Stimulated activated CD8-positive, alpha-beta memory T cell treated with anti-CD3 and anti-CD28 coated beads, Interleukin-4, amount 100 ng/mL, for 1 hour (primary cell): ENCODE measurements at places on chromosomes 1 and 21.

DNA sequence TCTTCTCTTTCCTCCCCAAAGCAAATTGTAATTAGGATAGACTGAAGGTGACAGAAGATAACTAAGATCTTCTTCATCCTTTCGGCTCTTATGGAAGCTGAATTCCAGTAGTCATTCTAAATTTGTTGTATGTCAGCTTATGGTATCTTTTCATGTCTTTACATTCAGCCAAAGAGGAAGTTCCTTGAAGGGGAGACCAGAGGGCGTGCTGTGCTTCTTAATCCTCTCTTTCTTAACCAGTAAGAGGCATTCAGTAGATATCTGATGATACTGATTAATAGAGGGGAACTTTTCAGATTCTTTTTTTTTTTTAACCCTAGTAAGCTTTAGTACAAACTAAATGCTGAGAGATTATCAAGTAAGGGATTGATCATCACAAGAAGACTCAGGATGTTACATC is 102.3 kb downstream of the OSBPL9 start:
- no peak for DNase-seq

GRCh38 chr1:207401578-207401977 is 52.5 kb upstream of the CR2 start:
- no peak for DNase-seq

DNA sequence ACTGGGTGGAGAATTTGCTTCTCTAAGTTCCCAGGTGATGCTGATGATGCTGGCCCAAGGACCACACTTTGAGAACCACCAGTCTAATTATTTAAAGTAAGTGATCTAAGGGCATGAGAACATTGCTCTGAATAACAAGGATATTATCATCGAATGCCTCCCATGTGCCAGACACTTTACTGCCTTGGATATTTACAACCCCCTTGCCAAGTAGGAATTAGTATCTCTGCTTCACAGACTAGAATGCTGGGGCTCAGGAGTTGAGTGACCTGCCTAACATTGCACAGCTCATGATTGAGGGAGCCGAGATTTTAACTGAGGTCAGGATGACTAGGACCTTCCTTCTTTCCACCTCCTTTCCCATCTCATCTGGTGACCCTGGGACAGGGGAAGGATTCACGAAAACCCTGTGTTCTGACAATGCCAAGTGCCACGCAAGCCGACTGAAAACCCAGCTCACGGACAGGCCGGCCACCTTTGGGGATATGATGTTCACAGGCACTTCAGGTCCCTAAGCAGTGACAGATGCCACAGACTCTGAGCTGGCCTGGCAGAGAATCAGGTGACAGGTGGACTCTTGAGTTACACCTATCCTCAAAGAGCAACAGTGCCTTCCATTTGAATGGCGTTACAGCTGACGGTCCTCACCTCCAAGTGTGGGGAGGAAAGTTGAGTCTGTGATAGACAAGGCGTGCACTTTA is 230.7 kb downstream of the TOMM20 start:
- no peak for DNase-seq

DNA sequence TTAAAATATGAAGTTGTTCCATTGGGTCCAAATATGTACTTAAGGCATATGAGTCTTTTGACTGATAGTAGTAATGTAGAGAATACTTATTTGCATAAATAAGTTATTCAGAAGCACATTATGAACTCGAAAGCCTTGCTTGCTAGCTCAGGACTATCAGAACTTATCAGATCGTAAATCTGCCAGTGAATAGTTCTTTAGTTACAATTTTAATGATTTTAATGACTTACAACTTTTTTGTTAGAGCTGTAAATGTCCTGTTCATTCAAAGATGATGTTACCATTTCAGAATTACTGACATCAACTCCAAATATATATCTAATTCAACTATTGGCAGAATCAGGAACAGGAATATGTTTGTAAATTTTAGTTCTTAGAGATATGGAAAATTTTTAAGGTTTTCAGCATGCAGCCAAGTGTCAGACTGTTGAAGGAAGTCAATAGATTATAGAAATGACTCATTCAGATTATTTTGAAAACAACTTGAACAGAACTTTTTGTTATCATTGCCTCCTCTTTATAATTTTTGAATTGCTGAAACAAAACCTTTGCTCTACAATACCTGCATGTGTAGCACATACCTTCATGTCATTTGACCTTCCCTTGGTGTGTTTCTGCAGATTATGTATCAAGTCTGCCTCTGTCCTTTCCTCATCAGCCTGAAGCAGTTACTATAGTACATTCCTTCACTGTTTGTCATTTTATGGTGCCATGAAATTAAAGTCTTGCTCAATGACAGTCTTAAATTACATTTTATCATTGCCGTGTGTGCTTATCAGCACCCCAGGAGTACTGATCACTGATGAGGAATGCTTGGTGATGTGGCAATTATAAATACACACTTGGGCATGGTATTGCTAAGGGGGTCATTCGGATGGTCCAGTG is 44.9 kb downstream of the LRRC8D start:
- DNase-seq: no peak

GRCh38 chr1:183070923-183071618 is 47.9 kb downstream of the LAMC1 start:
- no peak for DNase-seq

- no peak for DNase-seq
Observed at GRCh38 chr1:225998560-225999226, 450 bp downstream of the SDE2 start.

GRCh38 chr1:214280386-214281020 is 456 bp upstream of the SMYD2 start:
- peak; percentile 6 for DNase-seq

DNA sequence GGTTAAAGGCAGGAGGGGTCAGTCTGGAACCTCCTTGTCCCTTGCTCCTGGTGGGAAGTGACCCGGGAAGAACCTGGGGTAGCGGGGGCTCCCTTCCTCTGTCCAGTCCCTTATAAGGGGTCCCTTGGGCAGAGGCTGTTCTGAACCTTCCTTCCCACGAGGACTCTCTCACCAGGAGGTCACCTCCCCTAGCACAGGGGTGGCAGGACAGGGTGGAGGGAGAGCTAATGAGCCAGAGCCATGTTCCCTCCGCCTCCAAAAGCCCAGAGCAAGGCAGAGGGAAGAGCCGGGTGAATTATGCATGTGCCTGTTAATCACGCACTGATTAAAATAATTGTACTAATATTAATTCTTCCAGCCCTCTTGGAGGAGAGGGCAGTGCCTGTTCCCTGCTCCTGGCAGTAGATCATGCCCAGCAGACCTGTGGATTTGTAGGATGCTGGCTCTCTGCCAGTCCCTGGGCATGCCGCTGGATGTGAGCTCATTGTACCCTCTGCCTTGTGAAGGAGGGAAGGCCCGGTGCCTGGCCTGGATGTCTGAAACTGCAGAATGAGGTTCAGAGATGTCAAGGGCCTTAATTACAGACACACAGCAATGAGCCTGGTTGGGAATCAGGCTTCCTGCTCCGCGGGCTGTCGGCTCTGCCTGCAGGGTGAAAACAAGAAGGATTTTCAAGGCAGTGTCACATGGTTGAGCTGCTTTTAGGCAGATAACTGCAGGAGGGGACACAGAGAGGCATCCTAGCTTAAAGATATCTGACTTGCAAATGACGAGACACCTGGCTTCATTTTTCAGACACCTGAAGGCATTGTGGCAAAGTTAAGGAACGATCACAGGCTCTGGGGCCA is 68.2 kb downstream of the IGSF21 start:
- no peak for DNase-seq

DNA sequence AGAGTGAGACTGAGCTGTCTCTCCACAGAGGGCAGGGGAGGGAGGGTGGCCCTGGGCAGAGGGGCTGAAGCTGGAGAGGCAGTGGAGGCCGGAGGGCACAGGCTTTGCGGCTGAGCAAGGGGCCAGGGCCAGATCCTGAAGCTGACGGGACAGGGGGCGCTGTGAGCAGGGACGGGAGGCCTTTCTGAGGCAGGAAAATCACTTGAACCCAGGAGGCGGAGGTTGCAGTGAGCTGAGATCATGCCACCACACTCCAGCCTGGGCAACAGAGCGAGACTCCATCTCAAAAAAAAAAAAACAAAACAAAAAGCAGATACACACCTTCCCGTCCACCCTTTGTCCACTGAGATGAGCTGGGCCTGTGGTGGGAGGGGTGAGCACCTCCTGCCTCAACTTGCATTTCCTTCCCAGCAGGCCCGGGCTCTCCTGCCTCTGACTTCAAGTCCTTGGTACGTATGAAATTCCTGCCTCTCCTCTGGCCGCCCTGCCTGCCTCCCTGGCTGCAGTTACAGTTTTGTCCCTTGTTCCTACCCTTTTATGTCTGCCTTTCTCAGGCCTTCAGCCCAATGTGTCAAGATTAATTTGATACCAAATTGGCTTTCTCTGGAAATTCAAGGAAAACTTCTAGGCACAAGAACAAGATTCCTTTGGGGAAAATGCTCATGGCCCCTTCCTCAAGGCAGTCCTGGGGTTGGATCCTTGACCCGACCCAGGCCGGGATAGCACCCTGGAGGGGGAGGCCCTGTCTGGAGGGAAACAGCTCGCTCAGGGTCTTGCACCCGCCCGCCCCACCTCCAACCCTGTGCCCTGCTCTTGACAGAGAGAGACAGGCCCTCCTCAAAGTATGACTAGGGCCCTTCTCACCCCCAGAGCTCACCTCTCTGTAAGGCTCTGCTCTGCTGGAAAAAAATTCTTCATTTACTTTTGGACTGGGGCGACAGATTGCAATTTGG is 11.2 kb upstream of the ADAMTSL4 start:
- DNase-seq: no peak

DNA sequence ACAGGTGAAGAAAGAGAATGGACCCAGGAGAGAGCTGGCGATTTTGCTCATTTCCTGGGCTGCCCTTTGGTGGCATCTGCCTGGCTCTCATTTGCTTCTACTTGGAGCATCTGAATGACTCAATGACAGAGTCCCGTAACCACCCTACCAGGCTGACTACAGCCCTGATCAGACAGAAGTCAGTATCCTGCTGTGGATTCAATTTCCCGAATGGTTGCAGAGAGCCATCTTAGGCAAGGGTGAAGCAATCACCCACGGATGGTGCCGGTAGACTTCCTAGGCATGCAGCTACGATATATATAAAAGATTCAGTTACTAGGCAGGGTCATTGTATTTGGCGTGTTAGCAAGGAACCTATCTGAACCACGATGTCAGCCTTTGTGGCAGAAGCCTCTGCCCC is 10.2 kb downstream of the AJAP1 start:
- no peak for DNase-seq

DNA sequence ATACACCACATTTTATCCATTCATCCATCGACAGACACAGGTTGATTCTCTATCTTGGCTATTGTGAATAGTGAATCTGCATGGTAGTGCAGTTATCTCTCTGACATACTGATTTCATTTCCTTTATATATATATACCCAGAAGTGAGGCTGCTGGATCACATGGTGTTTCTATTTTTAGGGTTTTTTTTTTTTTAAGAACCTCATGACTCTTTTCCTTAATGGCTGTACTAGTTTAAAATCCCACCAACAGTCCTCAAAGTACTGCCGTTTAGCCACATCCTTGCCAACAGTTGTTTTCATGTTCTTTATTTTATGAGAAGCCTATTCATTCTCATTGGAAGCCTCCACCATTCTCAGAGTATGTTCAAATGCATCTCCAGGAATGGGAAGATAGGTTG is 258.7 kb upstream of the SNX7 start:
- DNase-seq: no peak

DNA sequence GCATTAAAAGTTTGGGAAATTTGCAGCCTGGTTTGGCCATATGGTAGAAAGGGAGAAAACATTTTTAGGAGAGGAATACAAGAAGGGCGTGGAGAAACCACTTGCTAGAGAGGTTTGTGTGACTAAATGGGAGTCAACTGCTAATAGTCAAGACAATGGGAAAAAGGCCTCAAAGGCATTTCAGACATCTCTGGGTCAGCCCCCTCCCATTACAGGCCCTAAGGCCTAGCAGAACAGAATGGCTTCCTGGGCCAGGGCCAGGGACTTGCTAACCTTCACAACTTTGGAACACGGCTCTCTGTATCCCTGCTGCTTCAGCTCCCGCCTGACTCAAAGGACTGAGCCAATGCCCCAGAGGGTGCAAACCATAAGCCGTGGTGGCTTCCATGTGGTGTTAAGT is 752.3 kb upstream of the ADAMTS5 start:
- DNase-seq: no peak

GRCh38 chr1:109404838-109405237 is 7.1 kb upstream of the SORT1 start:
- DNase-seq: no peak

GRCh38 chr21:27590271-27590670 is 623.4 kb upstream of the ADAMTS5 start:
- no peak for DNase-seq

DNA sequence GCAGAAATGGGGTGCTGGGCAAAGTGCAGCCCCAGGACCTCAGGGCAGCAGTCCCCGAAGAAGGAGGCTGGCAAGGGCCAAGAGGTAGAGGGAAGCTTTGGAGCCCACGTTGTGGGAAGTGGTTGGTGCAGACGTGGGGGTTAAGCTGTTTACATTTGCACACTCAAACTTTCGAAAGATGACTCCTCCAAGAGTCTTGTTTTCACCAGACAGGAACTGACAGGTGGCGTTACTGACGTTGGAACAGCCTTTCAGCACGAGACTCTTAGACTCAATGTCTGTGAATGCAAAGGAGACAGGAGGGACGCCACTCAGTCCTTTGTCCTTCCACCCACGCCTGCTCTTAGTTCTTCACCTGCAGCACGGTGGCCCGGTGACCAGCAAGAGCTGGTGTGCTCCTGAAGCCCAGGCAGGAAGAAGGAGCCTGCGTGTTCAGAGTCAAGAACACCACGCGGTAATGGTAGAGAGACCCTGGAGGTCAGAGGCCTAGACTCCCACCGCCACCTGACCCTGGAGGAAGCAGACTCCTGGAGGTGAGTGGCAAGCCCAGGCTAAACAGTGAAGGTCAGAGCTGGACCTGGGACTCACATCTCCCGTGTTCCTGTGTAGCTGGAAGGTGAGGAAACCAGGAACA is 15.9 kb downstream of the LYPD8 start:
- no peak for DNase-seq

DNA sequence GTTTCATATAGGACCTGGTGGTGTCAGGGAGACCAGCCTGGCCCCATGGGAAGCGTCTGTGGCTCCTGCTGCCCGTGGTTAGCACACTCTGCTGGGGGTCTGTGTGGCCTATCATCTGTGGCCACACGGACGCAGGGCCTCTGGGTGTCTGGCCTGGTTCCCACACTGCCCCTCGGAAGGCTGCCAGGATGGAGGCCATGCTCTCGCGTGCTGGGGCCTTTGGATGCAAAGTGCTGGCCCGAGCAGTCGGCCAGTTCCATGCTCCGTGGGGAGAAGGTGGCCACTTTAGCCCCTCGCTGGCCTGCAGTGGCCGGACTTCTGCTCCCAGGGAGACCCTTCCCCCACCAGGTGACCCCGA is 20.8 kb upstream of the LRRC3 start:
- no peak for DNase-seq

- DNase-seq: no peak
Observed at GRCh38 chr1:240104672-240105071, 13.0 kb downstream of the FMN2 start.
